Stimulated activated CD8-positive, alpha-beta memory T cell treated with anti-CD3 and anti-CD28 coated beads, Interleukin-2, amount 100 ng/mL, for 1 hour (primary cell): ENCODE measurements at places on chromosomes 11 and 22.

DNA sequence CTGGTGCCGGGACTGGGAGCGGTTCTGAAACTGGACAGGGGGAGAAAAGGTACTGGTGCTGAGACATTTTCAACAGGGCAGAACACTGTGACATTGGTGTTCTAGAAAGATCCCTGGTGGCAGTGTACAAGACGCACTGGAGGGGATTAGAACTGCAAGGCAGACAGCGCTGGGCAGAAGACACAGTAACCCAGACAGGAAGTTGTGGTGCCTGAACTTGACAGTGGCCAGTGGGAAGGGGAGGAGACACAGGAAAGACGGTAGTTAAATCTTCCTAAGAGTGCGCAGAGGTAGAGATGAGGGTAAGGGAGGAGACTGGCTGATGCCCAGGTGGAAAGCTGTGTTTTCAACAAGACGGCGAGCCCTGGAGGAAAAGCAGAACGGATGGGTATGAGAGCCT, 24.5 kb downstream of the FAM227A start:
- no peak for DNase-seq

- DNase-seq, result no peak
Measured at GRCh38 chr11:78868563-78868962, 293.9 kb upstream of the NARS2 start.

DNA sequence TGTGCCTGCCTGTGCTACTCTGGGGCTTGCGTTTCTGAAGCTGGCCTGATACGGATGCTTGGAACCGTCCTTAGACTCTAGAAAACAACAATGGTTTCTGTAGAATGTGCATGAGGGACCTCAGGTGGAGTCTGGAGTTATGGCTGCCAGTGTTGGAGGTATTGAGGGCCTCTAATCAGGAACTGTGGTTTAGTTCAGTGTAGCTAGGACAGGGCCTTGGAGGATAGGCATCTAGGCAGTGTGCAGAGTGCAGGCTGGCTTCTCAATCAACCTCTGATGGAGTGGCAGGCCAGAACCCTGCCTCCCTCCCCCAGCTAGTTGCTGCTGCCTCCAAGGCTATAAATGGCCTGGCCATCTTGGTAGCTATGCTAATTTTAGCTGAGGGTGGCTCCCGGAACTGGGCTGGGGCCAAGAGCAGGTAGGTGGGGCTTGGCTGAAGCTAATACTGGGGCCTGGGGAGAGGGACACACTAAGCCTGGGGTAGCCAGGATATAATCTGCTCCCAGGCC, 4.0 kb downstream of the STIM1 start:
- DNase-seq, result no peak

DNA sequence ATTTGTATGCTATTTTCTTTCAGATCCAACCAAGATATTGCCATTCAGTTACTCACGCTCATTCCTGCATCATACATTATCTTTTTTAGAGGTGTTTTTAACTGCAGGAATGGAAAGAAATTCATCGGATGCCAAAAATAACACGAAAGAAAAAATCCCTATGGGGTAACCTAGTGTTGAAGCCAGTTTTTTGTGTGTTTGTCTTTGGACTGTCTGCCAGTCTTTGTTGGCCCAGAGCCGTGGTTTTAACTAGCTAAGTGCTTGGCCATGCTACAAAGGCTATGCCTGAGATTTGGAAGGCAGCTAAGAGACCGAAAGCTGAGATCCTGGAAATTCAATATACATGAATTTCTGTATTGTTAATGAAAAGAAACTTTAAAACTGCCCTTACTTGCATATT, 309.8 kb upstream of the CNTN5 start:
- no peak for DNase-seq

DNA sequence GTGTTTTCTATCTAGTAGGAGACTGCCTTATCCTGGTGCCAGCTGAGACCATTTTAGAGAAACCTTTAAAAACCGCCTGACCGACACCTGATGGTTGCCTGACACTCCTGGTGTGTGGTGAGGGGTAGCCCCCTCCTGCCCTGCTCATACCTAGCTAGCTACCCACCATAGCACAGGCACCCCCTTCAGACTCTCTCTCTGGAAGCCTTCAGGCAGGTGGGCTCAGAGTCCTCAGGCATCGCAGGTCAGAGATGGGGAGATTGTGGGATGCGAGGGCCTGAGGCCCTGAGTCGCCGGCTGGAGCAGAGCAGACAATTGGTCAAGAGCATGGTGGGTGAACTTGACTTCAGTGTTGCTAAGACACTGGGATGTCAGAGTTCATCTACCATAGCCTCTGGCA, 424.6 kb downstream of the BRD1 start:
- DNase-seq, result no peak

DNA sequence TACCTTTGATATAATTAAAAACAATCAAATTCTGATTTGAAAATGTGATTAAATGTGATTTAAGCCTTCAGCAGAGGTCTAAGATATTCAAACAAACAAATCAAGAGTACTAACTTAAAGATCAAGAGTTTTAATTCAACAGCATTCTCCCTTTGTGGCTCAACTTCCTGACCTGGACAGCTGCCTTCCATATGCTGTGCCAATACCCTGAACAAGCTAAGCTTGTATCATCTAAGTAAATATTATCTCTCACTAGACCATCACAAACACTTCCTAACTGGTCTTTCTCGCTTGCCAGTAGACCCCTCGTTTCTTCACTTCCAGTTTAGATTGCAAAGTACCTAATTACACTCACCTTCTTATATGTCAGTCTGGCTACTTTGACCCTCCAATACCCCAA, 35.9 kb upstream of the P4HA3 start:
- DNase-seq, result no peak

GRCh38 chr11:13781153-13781552, 112.7 kb downstream of the FAR1 start:
- no peak for DNase-seq

- no peak for DNase-seq
Measured at GRCh38 chr11:103648670-103649400, 387.6 kb upstream of the DDI1 start.

- DNase-seq, result no peak
Measured at GRCh38 chr11:20980736-20981135, 311.4 kb downstream of the NELL1 start.

DNA sequence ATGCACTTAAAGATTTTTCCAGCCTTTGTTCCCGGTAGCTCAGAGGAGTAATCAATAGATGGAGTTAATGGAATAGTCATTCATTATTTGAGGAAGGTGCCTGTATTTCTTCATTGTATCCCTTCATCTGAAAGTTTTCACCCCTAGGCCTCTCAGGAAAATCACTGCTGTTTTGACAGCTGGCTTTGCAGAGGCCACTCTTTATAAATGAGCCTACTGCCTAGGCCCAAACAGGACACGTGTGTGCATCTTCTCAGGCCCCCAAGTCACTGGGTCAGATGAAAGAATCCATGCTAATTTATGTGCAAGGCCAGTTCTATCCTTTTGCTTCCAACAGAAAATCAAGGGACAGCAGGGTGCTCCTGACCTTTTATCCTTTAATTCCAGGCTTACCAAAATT, 76.8 kb downstream of the MPPED2 start:
- DNase-seq, result no peak
